ENCODE measurements at places on chromosomes 13 and 19.

DNA sequence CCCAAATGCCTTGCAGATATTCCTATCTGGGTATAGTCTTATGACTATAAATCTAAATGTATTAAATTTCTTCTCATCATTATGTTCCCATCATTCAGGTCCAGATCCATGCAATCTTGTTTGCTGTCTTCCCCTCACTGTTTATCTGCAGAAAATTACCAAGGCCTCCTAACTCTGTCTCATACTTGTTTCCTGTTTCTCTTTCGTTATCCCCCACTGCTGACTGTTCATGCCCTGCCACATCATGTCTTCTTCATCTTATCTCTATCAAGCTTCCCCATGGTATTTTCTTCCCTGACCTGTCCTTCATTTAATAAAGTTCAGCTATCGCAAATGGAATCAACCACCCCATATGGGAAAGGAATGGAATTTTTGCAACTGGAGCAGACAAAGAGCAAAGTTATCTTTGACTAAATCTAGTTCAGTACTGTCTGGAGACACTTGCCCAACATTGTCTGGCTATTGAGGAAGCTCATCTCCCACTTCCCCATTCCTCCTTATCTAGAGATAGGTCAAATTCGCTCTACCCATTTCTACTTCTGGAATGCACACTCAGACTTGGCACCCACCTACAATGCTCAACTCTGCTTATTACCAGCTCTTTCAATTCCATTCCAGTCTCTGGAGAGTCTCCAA, 1358.1 kb downstream of the EFNB2 start:
- peak; percentile 85 for DNase-seq

DNA sequence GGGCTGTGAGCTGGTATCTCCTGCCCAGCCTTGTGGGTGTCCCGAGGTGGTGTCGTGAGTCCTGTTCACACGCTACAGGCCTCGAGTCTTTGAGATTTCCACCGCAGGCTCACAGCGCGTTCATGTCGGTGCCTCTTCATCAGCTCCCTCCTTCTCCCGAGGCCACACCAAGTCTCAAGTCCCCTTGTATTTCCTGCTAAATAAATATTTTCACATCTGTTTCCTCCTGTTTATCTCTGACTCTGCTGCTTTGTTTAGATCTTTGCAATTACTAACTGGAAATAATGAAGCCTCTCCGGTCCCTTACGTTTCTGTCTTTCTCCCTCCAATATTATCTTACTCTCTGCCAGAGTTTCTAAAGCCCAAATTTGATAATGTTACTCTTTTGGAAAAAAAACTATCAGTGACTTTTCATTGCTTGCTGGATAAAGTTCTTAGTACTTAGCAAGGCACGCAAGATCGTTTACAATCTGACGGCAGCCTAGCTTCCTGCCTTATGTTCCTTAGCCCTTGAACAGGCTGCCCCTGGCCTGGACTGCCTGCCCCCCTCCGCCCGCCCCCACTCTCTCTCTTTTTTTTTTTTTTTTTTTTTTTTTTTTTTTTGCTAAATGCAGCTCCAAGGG, 130.5 kb upstream of the RNF113B start:
- DNase-seq = no peak

GRCh38 chr13:85427416-85427815, 371.8 kb downstream of the SLITRK6 start:
- no peak for DNase-seq

- DNase-seq = no peak
Observed at GRCh38 chr13:45255247-45255987, 54.6 kb upstream of the KCTD4 start.

DNA sequence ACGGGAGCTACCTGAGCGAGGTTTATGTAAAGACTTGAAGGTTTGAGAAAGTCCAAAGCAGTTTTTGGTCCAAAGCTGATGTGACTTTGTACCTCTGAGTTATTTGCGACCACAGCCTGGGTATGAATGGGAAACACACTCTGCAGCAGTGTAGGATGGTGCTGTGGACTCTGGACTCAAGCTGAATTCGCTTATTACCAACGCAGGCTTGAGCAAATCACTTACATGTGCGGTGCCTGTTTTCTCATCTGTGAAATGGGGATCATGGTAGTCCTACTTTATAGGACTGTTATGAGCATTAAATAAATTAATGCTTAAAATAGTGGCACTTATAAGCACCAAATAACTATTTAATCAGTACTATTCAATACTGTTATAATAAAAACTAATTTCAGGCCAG, 176.5 kb downstream of the PAN3 start:
- no peak for DNase-seq

- no peak for DNase-seq
Observed at GRCh38 chr19:16678498-16678897, 17.6 kb downstream of the TMEM38A start.

DNA sequence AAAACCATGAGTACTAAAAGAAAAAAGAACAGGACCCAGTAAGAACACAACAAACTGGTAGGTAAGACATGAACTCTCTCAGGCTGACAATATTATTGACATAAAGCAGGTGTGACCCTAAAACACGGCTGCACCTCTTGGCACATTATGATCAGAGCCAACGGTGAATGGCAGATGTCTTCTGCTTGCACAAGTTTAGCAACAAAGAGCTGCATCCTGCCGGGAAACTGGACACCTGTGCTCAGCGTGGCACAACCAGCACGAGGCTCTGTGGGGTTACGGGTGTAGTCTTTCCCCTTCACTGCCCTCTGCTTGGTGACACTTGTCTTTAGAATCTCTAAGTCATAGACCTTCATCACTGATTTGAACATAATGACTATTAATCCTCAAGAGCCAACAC, 97.9 kb downstream of the DOCK9 start:
- DNase-seq = no peak

DNA sequence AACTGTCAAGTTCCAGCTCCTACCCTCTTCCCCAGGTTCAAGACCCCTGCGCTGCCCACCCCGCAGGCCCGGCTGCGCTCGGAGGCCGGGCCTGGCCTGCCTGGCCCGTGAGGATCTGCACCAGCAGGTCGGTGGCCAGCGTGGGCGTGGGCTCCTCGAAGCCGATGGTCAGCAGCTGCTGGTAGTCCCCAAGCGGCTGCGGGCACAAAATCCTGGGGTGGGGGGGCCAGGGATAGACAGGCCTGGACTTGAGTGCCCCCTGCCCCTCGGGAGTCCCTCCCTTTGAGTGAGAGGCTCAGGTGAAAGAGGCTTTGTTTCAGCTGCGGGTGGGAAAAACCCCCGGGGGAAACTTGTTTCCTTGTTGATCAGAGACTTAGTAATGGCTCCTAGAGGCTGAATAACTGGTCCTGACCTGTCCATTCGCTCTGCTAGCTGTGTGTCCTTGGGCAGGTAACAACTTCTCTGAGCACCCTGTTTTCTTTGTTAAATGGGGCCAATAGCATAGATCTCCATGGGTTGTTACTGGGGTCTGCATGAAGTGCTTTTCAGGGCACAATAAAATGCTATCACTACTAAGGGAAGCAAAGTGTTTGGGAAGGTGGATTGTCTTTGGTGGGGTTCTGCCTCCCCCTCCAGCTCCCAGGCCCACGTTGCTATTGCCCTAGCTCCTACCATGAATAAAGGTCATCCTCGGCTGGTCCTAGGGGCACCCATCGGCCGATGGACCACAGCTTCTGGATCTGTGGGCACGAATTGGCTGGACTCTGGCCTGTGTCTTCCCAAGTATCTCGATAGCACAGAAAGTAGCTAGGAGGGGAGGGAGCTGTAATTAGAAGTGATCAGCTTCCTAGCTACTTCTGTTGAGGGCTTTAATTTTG, 3.5 kb downstream of the C19orf67 start:
- no peak for DNase-seq

GRCh38 chr19:6076675-6077463, 33.4 kb downstream of the RFX2 start:
- DNase-seq = no peak

- DNase-seq = no peak
Observed at GRCh38 chr13:34031610-34032009, 213.7 kb downstream of the RFC3 start.

- no peak for DNase-seq
Observed at GRCh38 chr19:39405958-39406655, 540 bp upstream of the ZFP36 start.

DNA sequence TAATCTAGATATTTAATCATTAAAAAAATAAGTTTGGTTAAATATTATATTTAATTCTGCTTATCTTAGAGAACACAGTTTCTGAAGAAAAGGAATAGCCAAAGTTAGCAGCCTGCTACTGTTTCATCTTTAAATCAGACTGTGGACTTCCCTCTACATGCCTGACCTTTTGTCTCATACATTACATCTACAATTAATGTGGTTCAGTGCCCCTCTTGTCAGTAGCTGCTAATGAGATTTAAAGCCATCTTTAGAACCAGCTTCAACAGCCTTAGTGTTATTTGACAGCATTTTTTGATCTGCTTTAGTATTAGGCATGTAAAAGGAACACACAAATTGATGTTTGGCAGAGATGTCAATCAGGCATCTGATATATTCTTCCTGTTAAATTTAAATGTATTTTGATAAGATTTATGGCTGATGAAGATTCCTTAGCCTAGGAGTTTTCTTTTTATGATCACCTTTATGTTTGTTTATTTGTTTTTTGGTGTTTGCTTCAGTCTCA, 1925.8 kb upstream of the PRR20A start:
- DNase-seq = no peak

DNA sequence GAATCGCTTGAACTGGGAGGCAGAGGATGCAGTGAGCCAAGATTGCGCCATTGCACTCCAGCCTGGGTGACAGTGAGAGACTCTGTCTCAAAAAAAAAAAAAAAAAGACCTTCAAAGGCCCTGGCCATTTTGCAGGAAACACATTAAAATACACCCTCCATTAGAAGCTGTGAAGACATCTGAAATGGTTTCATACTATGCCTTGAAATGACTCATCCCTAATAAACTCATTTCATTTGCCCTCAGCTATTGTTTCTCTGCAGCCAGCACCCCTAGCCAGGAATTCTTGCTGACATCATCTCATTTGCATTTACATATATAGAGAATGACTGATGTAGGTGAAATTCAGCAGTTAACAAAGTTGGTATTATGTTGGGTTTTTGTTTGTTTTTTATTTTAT, 8.7 kb downstream of the EML2 start:
- no peak for DNase-seq

- no peak for DNase-seq
Observed at GRCh38 chr13:113786262-113786841, 27.3 kb downstream of the TMEM255B start.

DNA sequence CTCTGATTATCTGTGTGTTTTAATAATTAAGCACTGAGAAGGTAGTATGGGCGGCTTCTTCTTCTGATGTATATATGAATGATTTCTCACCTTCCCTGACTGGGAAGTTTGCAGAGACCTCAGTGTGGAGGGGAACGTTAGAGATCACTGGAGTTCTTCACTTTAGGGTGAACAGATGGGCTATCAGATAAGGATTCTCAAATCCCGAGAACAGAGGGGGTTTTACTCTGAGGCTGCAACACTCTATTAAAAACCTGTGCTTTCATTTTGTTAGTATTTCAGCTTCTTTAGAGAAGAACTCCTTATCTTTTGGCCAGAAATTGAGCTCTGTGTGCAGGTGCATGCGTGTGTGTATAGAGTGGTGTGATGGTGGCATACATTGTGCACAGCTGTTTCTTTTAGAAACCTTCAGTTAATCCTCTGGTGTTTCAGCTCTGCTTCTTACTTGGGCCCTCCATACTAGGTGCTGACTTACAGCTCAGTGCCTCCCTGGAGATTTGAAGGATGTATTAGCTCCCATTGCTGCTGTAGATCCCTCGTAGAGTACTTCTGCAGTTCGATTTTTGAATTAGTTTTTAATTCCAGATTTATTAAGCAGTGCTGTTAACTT, 45.3 kb upstream of the PCDH9 start:
- no peak for DNase-seq

DNA sequence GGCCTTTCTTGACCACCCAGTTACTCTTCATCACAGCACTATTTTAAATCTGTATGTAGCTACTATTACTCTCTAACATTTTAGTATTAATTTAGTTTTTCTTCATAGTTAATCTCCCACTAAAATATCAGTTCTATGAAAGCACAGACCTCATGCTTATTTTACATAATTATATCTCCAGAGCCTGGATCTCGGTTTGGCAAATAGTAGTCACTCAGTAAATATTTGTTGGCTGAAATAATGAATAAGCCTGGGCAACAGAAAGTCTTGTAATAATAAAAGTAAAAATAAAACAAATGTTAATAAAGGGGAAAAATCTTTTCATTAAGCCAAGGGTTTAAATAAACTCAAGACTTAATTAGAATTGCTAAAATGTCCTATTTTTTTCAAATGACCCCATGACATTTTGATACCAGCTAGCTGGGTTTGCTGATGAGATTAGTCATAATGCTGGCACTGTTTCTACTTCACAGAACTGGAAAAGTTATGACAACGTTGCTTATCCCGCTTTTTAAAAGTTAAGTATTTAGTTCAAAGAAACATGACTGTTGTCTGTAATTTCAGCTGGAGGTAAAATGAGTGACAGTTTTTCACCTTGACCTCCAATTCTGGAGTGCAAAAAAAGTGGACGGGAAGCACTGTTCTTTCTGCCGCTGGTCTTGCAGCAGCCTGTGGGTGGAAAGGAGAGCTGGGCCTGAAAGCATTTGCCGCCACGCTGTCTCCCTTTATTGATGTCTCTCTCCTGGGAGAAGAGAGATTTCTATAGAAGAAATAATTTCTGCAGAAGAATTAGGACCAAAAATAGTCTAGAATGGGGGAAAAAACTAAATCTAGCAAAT, 85.2 kb upstream of the SPATA13 start:
- DNase-seq = no peak

DNA sequence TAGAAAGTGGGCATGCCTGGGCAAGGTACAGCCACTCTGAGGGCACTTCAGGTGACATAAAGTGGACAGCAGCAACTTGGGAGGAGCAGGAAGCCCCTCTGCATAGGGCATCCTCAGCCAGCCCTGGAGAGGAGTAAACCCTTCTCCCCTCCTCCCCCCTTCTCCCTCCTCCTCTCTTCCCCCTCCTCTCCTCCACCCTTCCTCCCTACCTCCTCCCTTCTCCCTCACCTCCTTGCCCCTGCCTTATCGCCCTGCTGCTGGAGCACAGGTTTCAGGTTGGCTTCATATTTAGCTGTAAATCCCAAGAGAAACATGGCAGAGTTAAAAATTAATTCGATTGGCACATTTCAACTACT, 30.5 kb upstream of the ATP12A start:
- no peak for DNase-seq

DNA sequence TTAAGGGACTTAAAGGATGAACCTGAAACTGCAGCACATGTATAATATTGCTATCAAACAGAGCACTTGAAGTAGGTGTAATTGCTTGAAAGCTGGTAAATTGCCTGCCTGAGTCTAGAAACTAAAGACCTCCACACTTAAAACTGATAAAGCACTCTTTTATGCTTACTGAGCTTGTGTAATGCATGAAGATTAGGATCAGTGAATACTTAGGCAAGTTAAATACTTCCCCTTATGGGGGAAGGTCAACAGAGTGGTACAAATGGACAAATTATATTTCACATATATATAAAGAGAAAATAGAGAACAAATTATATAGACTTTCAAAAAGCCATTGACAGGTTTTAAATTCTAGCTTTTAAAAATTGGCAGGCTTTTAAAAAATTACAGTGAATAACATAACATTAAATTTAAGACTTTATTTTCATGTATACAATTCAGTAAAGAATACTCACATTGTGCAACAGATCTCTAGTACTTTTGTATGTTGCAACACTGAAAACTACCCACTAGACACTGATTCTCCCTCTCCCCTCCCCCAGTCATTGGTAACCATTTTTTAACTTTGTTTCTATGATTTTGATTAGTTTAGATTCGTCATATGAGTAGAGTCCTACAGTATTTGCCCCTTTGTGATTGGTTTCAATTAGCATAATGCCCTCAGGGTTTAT, 23.9 kb downstream of the PIBF1 start:
- peak; percentile 59 for DNase-seq

- no peak for DNase-seq
Observed at GRCh38 chr13:25046274-25046984, 49.5 kb upstream of the PABPC3 start.

All from SIG-M5 (cell line).